ENCODE measurements at places on chromosomes 7 and 10.

GRCh38 chr7:80312139-80312661 lies 177.6 kb downstream of the GNAI1 start:
- DNase-seq, result no peak

GRCh38 chr10:51233337-51234100 lies 159.2 kb downstream of the PRKG1 start:
- no peak for DNase-seq

GRCh38 chr10:79258894-79259293 lies 88.4 kb upstream of the PPIF start:
- DNase-seq, result no peak

GRCh38 chr7:52447581-52448180 lies 587.8 kb upstream of the POM121L12 start:
- no peak for DNase-seq

DNA sequence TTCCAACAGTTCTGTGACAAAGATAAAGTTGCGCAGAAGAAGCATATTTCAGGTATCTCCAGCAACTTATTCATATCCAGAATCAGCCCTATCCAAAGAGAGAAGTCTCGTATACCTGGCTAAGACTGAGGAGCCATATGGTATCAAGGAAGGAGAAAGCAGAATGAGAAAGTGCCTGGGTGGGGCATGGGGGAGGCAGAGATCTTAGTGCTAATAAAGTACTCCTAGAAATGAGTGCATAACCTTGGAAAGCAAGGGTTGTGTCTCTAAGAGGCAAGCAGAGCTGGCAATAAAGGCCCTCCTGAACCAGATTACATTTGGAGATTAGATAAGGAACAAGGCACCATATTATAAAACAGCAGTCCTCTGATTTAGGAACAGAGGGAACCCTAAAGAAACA lies 12.7 kb downstream of the TASOR2 start:
- DNase-seq, result no peak

GRCh38 chr10:80894311-80894791 lies 356.6 kb downstream of the SH2D4B start:
- DNase-seq, result no peak

DNA sequence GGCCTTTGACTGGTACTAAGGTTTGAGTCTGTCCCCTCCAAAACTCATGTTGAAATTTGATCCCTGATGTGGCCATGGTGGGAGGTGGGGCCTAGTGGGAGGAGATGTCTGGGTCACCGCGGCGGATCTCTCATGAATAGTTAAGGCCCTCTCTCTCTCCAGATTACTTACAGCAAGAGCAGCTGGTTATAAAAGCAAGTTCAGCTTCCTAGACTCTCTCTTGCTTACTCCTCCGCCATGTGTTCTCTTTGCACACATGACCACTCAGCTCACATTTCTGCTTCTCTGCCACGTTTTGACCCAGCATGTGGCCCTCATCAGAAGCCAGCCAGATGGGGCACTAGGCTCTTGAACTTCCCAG lies 29.9 kb upstream of the ZMIZ1 start:
- no peak for DNase-seq

- DNase-seq, result no peak
These were observed 46.9 kb downstream of the GRID1 start for GRCh38 chr10:86319676-86320075.

DNA sequence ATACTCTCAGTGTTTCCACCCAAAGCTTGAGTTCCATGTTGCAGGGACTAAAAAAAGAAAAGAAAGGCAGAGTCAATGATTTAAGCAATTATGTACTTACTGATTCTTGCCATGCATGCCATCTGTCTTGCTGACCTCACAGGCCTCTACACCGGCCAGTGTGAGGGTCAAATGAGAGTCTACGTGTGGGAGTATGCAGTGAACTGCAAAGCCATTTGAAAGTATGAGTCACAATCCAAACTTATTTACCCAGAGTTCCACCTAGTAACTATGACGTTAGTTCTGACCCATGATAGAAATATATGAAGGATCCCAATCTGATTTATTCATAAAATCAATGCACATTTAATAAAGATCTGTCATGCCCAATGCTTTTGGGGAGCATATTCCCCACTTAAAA lies 26.5 kb downstream of the PDE1C start:
- DNase-seq, result no peak

DNA sequence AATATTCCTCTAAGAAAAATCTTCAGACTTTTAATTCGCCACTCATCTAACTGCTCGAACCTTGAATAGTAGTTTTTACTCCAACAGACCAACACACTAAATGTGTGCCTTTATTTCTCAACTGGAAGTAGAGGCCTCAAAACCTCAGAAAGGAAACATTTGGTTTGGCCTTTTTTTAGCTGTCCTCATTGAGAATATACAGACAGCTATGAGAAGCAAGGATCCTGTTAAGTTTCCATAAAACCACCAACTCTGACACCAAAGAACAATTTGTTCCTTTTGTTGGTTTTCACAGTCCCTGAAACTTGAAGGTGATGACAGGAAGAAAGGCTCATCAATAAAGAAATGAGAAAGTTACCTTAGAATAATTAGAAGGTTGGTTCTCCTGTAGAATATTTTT lies 199.2 kb upstream of the MEOX2 start:
- DNase-seq, result no peak
